ENCODE measurements at places on chromosomes 7 and 10. TPM values are rescaled to one million over a fixed set of nuclear protein-coding genes. Genes with fewer than 3 reads are reported as not detected.

The HYAL4 gene
- total RNA-seq = 0.49 TPM

The HOXA1 gene
- 0.74 TPM for total RNA-seq

GRCh38 chr7:2355705-2356008 lies 1.0 kb downstream of the EIF3B start:
- no peak overlapping the region for H3K27ac ChIP-seq
- peaks cover 63% of the 10 kb centered on the region for H3K4me1 ChIP-seq
- no peaks in the 10 kb centered on the region for H3K27me3 ChIP-seq
- peak overlapping the region; percentile 100 for H3K4me3 ChIP-seq
- DNase-seq = no peak

DNA sequence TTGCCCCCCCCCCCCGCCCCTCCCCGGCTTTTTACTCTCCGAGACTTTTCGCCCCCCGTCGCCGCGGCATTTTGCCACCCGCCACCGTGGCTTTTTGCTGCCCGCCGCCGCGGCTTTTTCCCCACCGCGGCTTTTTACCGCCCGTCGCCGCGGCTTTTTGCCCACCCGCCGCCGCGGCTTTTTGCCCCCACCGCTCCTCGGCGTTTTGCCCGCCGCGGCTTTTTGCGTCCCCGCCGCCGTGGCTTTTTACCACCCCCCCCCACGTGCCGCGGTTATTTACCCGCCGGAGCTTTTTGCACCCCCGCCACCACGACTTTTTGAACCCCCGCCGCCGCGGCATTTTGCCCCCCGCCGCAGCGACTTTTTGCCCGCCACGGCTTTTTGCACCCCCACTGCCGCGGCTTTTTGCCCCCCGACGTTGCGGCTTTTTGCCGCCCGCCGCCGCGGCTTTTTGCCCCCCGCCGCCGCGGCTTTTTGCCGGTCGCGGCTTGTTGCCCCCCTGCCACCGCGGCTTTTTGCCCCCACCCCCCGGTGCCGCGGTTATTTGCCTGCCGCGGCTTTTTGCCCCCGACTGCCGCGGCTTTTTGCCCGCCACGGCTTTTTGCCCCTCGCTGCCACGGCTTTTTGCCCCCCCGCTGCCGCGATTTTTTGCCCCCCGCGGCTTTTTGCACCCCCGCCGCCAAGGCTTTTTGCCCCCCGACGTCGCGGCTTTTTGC lies 461.1 kb downstream of the ZNF33B start:
- H3K4me3 ChIP-seq = no peak overlapping the region
- peaks cover 5% of the 10 kb centered on the region for H3K27me3 ChIP-seq
- no peak for DNase-seq
- H3K27ac ChIP-seq = no peak overlapping the region
- no peaks in the 10 kb centered on the region for H3K36me3 ChIP-seq

- H3K27me3 ChIP-seq = no peaks in the 10 kb centered on the region
- H3K36me3 ChIP-seq = peaks cover 24% of the 10 kb centered on the region
- no peak for DNase-seq
- peaks cover 19% of the 10 kb centered on the region for H3K4me1 ChIP-seq
- no peak overlapping the region for H3K27ac ChIP-seq
Observed at GRCh38 chr10:93408783-93409182, 73.4 kb downstream of the MYOF start.

DNA sequence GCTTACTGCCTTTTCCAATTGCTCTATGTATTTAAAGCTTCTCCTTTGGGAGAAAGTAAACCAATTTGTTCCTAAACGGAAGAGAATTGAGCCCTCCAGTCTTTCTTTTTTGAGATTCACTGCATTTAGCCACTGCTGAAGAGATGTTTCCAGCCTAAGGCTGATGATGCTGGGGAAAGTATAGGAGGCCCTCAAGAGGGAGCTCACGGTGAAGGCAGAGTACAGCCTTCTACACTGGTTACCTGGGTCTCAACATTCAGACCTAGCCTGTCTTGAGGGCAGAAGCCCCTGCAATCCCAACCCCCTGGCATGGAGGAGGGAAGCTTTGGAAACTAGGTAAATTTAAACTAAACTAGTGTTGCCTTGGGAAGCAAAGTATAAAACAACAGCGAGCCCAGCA lies 316.7 kb upstream of the TPK1 start:
- H3K36me3 ChIP-seq = no peaks in the 10 kb centered on the region
- no peak for DNase-seq
- H3K27ac ChIP-seq = no peak overlapping the region
- no peaks in the 10 kb centered on the region for H3K4me1 ChIP-seq

DNA sequence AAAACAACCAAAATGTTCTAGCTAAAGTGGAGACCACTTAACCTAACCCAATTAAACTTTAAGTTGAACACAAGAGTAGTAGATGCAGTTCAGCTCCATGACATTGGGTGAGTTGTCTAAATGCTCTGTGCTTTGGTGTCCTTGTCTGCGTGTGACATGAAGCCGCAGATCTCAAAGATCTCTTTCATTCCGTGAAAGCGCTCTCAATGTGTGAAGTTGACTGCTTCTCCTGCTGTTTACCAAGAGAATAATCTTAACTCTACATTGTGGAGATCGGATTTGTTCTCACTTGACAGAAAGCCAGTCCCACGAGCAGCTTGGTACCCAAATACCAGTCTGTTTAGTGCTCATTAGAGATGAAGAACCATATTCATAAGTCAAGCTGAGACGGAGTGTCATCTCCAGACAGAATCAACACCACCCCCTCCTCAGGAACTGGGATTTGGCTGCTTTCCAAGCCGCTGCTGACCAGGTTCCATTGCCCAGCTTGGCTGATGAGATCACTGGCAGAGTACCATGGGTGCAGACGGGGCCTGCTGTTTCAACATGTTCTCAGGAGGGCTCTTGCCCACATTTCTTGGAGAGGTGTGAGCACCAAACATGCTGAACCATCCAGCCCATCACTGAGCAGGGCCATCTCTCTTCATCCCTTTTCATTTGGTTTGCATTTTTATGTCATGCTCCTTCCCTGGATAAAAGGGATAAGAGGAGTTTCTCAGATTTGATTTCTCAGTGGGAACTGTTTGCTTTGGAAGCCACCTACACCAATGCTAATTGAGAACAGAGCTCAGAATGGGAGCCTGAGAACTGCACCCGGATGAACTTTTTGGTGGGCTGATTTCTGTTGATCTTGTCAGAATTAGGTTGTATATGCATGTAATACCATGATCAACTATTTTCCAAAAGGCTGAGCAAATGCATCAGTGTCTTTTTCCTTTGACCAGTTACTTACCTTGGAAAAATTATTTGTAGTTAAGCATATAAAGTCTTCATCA lies 95.8 kb upstream of the AGBL3 start:
- H3K4me1 ChIP-seq = peaks cover 52% of the 10 kb centered on the region
- peak overlapping the region; percentile 49 for H3K4me3 ChIP-seq
- H3K27ac ChIP-seq = peak overlapping the region; percentile 83
- H3K36me3 ChIP-seq = no peaks in the 10 kb centered on the region

GRCh38 chr7:92714767-92715166 lies 121.6 kb downstream of the CDK6 start:
- H3K4me1 ChIP-seq = peaks cover 8% of the 10 kb centered on the region
- no peak overlapping the region for H3K27ac ChIP-seq
- no peak overlapping the region for H3K4me3 ChIP-seq
- H3K27me3 ChIP-seq = no peaks in the 10 kb centered on the region
